Activated CD8-positive, alpha-beta T cell treated with anti-CD3 and anti-CD28 coated beads, Interleukin-2, amount 10 ng/mL, durations not matched to agents 7 days and 5 days (primary cell): ENCODE measurements at places on chromosomes 1 and 21. TPM values are rescaled to one million over a fixed set of nuclear protein-coding genes. Genes with fewer than 3 reads are reported as not detected.

GRCh38 chr1:28343405-28343804, 14.6 kb downstream of the MED18 start:
- DNase-seq: no peak

DNA sequence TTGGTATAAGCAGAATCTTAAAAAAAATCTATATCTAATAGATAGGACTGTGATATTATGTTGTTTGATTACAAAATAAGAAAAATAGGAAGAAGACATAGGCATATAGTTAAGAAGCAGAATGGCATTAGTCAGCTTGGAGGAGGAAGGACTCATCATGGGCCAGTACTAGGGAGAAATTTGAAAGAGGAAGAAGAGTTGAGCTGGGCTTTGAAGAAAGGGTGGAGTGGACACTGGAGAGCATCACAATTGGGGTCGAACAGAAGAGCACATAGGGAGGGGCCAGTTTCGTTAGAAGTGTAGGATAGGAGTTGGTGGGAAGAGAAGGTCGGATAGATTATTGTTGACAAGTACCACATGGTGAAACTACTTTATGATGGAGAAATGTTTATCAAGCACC, 129.3 kb downstream of the CACHD1 start:
- no peak for DNase-seq

DNA sequence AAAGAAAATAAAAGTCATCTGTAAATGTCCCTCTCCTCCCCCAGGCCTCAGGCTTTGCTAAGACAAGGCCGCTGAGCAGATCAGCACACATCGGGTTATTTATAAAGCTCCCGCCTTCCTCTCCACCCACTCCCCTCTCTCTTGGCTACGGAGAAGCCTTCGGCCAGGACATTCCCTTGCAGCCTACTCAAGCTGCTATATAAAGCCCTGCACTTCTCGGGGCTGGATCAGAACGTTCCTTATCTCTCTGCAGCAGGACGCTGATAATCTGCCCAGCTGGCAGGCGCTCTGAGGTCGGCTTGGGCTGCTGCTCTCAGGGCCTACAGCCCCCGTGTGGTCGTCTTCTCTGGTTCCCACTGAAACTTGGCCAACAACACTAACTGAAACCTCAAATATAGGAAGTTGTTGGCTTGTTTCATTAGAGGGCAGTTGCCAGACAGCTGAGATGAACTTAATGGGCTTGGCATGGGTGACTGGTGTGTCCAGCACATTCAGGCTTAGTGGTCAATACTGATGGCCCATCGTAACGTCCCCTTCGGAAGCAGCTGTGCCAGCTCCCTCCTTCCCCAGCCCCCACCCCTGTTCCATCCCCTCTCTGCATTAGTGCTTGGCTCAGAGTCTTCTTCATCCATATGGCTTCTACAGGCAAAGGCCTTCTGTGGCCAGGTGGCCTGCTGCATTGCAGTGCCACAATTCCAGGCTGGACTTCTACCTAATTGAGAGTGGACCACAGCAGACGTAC, 64.6 kb downstream of the IER5 start:
- DNase-seq: no peak

- no peak for DNase-seq
These were observed 4.6 kb downstream of the CD244 start for GRCh38 chr1:160858097-160858496.

- DNase-seq: no peak
These were observed 71.1 kb upstream of the EXO1 start for GRCh38 chr1:241776911-241777310.

DNA sequence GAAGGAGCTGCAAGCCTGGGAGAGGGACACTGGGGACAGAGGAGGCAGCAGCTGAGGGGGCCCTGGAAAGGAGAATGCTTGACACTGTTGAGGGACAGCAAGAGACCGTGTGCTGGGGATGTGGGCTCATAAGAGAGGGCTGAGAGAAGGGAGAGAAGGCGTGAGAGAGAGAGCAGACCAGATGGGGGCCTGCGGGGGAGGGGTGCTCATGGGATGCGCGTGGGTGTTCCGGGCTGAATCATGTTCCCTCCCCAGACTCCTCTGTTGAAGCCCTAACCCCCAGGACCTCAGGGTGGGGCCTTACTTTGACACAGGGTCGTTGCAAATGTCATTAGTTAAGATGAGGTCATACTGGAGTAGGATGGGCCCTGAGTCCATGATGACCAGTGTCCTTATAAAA, 40.8 kb downstream of the NTPCR start:
- no peak for DNase-seq

The EXTL1 gene
- not detected for total RNA-seq

GRCh38 chr21:45768740-45769048, 125.2 kb downstream of the PCBP3 start:
- DNase-seq: no peak

DNA sequence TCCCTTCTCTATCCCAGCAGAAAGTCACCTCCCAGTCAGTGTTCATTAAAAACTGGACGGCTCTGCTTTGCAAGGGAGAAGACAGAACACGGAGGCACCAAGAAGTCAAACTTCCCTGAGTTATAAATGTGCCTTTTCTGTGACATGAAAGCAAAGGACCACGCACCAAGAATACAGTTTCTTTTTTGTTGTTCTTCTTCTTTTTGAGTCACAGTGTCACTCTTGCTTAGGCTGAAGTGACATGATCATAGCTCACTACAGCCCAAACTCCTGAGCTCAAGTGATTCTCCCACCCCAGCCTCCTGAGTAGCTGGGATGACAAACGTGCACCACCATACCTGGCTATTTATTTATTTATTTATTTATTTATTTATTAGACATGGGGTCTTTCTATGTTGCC, 22.7 kb downstream of the GLUL start:
- DNase-seq: no peak

The ZBTB8B gene
- not detected for total RNA-seq

The ZFP69B gene
- 3.8 TPM for total RNA-seq

The VCAM1 gene
- total RNA-seq: 0.08 TPM

The PLA2G2C gene
- total RNA-seq: not detected

DNA sequence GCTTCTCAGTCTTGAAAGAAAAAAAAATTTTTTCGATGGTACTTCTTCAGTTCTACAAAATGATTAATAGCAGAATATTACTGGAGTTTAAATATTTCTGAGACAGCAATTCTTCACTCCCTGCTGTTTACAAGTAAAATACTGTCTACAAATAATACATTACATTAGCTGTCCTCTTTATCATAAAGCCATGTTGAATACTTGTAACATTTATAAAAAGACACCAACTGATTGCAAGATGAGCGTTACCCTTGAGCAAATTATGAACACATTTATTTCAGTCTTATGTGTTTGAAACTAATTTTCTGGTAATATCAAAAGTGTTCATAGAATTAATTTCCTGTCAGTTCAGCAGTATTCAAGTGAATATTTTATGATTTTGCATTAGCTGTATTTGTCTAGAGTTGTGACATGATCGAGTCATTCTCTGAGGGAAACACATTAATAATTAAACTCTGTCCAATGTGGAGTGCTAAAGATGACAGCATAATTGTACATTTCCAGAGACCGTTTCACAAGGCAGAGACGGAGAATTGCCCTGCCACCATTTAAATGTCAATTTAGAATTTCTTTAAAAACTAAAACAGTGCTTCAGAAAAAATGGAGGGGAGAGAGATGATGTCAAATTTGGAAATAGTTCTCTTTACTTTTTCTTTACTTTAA, 1359.0 kb upstream of the ADGRL4 start:
- no peak for DNase-seq

- DNase-seq: no peak
These were observed 106.5 kb downstream of the GRIK3 start for GRCh38 chr1:36927826-36928225.

DNA sequence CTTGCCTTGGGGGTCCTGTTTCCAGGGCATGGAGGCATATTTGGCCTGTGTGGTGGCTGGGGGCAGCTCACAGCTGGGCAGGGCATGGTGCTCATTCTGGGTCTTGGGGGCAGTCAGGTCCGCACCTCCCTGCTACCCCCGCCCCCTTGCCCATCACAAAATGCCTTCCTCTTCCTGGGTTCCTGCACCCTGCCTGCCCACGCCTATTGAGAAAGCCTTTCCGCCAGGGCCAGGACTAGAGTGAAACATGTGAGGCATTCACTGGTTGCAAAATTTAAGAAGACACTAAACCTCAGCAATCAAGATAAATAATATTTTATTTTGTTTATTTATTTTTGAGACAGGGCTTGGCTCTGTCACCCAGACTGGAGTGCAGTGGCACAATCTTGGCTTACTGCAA, 19.7 kb downstream of the PTAFR start:
- DNase-seq: no peak

GRCh38 chr1:246838118-246838456, 93.7 kb downstream of the AHCTF1 start:
- DNase-seq: no peak

GRCh38 chr1:198272492-198272891, 115.7 kb downstream of the NEK7 start:
- no peak for DNase-seq
